Left renal pelvis (tissue), 4 donors: ENCODE measurements at places on chromosomes 4 and X. TPM values are rescaled to one million over a fixed set of nuclear protein-coding genes. Genes with fewer than 3 reads are reported as not detected.

DNA sequence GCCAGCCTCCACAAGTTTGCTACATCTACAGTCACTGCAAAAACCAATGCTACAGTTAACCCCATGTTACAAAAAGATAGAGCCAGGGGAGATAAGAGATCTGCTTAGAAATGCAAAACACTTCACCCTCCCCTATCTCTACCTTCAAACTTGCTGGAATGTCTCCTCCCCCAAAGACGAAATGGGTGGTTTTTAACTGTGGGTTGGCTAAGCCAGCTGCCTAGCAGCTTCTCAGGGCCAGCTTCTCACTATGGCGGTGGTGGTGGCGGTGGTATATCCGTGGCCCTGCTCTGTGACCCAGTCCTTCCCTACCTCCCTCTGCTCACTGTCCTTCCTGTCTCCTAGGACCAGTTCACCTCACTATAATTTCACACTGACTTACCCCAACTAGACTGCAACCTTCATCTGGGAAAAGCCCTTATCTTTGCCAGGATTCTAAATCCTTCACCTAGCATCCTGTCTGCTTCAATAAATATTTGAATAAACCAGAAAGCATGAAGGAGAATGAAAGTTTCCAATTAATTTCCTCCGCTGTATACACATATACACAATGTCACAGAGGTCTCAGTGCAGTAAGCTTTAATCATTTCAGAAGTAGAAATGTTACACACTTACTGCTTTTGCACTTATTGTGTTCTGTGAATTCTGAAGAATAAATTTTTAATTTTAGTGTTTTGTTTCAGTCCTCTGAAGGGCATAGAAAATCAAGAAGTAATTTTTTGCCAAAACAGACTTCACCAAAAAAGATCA lies 46.3 kb downstream of the SH3KBP1 start:
- no peak for DNase-seq

DNA sequence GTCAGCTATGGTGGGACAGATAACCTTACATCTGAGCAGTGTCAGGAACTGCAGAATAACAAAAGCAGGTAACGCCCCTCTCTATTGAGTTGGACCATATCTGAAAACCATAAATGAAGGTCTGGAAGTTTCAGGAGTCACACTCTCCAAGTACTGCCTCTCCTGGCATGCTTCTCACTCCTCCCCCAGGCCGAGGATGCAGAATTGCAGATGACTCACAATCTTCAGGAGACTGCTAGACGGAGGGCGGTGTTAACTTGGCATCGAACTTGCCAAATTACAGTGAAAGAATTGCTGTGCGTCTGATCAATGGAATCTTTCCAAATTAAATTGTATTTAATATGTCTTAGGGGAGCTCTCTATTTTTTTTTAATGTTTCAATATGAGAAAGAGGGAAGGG lies 67.1 kb upstream of the TRIM2 start:
- no peak for DNase-seq

DNA sequence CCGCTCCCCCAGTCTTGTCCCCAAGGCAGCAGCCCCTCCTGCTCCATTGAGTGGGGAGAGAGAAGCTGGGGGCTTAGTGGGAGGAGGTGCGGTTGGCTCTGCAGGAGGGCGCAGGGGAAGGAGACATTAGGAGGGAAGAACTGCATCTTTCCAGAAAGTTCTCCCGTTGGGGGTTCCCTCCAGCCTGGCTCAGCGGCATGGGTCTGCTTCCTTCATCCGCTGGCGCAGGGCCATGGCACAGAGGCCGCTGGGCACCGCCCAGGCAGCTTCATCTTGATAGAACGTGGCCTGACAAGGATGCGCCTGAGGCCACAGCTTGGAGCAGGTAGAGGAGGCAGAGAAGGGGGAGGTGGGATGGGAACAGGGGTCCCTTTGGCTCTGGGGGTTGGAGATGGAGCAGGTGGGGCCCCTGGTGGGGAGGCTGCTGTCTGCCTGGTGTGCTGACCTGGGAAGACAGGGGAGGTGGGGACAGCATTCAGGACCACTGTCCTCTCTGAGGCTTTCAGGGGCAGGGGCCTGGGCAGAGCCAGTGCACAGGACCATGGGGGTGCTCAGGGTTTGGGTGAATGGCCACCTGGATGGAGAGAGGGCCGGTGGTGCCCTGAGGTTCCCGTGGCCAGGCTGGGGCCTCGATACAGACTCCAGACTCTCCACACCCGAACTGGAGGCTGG lies 12.1 kb downstream of the DOK7 start:
- no peak for DNase-seq

RBM46 gene
- 0.09 TPM for polyA plus RNA-seq

STAG2 gene
- 143 TPM for polyA plus RNA-seq

DNA sequence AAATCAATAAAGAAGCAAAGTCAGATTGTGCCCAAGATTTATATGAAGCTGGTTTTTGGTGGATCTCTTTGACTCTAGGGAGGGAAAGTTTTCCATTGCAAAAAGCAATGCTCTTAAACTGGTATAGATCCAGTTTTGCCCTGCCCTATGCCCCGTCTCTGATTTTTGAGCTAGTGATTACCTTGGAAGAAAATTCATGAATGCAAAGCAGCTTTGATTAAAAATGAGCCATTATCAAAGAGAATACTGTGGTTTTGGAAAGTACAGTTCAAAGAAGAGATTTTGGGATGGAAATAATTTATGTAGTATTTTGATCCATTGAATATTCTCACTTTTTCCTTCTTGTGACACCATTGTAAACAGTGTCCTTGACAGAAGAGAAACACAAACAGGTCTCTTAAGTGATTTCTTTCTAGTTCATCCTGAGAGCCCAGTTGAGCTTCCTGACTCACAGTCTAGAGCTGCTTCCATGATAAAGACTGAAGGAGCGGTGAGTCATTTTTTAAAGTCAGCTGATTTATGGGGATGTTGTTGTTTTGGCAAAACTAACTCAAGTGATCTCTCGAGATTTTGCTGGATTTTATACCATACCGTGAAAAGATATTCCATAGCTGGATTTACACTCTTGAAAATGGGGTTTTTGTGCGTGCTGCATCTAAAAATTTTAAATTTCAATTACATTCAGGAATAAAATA lies 76.7 kb downstream of the AFF1 start:
- DNase-seq: no peak

PPAT gene
- polyA plus RNA-seq: 31.7 TPM

ARHGAP36 gene
- polyA plus RNA-seq: 0.11 TPM

- no peak for DNase-seq
These were observed 66.5 kb downstream of the AMOT start for GRCh38 chrX:112774142-112774541.

DNA sequence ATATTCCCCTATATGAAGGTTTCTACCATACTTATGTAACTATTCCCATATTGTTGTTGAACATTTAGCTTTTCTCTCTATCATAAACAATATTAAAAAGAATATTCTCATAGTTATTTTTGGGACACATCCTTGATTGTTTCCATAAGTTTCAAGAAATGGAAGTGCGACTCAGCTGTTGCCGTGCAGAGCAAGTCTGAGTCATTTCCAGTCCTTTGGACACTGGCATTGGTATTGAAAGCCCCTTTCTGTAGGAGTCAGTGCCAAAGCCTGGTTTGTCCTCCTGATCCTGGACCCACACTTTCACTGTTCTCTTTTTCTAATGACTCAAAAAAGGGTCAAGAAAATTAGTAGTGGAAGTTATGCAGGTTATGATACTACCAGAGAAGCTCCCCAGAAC lies 108.3 kb upstream of the DIAPH2 start:
- no peak for DNase-seq

DNA sequence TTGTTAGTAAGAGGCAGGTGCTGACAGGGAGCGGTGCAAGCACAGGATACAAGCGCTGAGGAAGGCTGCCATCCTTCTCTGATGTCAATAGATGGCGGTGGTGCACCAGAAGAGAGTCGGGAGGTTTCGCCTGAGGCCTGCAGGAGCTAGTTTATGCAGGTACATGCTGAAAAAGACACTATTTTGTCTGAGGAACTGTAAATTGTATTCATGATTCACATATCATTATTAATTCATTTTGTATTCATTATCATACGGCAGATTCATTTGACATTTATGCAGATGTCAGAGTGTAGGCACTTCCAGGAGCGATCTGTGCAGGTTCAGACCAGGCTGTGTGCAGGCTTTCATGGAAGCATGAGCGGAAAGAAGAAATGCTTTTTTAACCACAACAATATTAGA lies 824.0 kb downstream of the STIM2 start:
- DNase-seq: peak; percentile 36

DNA sequence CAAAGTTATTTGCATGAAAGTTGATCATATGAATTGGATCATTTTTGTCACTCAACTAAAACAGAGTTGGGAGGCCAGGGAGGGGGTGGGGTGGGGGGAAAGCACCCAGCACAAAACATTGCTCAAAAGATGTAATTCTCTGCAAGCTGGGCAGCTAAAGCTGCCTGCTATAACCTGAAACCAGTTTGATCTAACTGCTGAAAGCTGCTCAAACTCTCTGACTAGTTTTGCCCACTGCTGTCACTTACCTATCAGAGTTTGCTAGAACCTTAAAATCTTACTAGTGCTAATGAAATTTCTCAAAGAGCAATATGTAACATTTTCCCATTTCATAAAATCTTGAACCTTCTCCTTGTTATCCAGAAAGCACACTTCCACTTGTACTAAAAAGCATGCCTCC lies 10.4 kb downstream of the CXCL8 start:
- DNase-seq: no peak

- DNase-seq: no peak
These were observed 79.9 kb upstream of the PCDH18 start for GRCh38 chr4:137611998-137612700.

DNA sequence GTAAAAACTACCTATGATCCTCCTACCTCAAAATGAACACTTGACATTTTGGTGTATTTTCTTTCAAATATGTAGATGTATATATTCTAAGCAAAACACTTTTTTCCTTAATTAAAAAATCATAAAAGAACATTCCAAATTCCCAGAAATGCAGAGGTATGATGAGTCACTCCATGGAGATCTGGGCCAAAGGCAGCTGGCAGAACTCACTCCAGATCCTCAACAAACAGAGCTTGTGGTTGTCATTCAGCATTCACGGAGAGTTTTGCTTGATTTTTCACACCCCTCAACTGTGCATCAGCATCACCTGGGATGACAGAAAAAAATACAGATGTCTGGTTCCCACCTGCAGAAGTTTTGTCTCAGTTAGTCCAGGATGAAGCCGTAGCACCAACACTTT lies 144.6 kb downstream of the KIT start:
- DNase-seq: no peak

DNA sequence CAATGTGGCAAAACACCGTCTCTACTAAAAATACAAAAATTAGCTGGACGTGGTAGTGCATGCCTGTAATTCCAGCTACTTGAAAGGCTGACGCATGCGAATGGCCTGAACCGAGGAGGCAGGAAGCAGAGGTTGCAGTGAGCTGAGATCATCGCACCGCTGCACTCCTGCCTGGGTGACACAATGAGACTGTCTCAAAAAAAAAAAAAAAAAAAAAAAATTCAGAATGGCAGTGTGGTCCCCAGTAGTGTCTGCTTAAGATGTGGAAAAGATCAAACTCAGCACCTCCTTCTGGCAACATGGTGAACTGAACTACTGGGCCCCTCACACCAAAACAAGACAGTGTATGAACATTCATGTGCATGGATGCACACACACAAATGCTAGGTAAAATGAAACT lies 32.2 kb downstream of the SMS start:
- no peak for DNase-seq

DNA sequence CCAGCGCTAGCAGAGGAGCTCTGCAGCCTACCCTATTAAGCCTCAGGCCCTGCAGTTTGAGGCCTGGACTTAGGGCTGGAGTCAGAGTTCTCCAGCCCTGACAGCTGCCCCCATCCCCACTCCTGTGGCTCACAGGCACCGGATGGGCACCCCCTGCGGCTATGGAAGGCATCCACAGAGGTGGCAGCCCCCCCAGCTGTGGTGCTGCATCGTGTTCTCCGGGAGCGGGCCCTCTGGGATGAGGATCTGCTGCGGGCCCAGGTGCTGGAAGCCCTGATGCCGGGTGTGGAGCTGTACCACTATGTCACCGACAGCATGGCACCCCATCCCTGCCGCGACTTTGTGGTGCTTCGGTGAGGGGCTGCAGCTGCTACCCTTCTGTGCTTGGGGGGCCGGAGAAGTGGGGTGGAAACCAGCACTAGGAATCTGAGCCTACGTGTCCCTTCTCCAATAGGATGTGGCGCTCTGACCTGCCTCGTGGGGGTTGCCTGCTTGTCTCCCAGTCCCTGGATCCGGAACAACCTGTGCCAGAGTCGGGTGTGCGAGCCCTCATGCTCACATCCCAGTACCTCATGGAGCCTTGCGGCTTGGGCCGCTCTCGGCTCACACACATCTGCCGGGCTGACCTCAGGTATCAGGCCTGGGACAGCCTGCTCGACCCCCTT lies 76.2 kb downstream of the STARD8 start:
- no peak for DNase-seq

DNA sequence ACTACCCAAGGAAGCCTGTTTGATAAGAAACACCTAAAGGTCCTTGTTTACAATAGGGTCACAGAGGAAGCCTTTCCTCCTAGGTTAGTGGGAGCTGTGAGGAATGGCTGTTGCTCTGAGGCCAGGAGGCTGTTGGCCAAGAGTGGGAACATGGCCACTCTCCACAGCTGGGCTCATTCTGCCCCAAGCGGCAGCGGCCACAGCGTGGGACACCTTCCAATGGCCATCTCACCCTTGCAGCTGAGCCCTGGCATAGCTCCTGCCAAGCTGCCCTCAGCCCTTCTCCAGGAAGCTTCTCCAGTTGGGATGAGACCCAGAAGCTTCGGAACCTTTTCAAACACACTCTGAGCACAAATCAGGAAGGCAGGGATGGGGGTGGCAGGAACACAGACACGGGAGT lies 111.8 kb upstream of the MAP3K15 start:
- no peak for DNase-seq

- DNase-seq: no peak
These were observed 34.5 kb upstream of the SLC4A4 start for GRCh38 chr4:71304289-71304850.

DNA sequence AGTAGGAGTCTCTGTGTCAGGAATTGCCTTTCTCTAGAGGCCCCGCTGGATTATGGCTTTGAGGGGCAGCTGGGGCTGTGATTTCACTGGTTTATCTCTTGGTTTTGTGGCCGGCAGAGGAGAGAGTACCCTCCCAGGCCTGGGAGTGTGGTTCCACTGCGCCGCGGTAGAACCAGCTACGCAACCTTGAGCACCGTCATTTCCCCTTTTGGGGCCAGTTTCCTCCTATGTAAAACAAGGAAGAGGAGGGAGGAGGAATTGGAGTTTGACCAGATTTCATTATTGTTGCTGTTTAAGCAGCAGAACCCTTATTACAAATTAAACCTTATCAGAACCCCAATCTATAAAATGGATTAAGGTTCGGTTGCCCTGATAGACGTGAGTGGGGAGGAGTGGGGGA lies 4.4 kb downstream of the SOX3 start:
- DNase-seq: no peak

TLR1 gene
- polyA plus RNA-seq: 8.3 TPM

- no peak for DNase-seq
These were observed 171.9 kb upstream of the GALNT7 start for GRCh38 chr4:172996571-172997216.

DNA sequence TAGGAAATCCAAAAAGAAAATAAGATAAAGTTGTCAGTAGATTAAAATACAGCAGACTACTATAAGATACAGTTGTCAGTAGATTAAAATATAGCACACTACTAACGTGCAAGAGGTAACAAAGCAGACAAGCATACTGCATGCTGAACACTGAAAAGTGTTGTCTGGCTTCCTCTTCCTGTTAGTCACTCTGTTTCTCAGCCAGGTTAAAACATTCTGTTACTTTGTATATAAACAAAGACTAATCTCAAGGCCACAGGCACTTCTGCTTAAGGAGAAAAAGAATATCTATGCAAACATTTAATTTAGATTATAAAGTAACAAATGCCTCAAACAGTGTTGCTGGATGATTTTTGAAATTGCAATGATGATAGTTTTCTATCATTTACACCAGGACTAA lies 41.0 kb upstream of the SCD5 start:
- no peak for DNase-seq

SYTL5 gene
- 3.9 TPM for polyA plus RNA-seq

- DNase-seq: no peak
These were observed 45.5 kb downstream of the METTL14 start for GRCh38 chr4:118730683-118731082.
